ENCODE measurements at places on chromosomes 5 and 9.

GRCh38 chr9:83472764-83473163, 65.4 kb downstream of the FRMD3 start:
- no peak for DNase-seq

DNA sequence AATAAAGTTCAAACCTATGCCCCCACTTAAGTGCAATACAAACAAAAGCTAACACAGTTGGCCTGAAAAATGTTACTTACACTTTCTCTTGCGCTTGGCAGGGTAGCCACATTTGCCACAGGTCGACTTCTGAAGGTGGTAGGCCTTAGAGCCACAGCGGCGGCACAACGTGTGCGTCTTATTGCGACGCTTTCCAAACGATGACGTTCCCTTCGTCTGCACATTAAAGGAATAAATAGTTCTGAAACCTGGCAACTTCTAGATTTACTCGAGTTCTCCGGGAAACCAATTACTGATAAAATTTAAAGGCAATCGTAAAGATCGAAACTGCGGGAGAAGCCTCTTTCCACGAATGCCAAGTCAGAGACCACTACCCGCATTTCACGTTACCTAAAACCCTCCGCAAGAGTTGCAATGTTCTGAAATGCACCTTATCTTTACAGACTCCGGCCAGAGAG, 602 bp downstream of the RPL37 start:
- no peak for DNase-seq

DNA sequence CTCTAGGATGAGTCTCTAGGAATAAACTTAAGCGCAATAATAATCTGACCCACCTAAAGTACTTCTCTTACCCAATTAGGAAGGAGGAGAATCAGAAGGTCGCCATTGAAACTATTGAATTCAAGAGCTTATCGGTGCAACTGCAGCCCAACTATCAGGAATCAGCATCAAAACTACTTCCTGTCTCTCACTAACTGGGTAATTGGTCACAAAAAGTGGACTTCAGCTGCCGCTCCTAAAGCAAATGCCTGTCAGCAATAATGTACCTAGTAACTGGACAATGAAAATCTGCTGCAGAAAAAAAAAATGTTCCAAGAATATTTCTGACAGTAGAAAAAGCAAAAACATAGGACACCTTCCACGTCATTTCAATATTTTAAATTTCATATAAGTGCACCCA, 3.3 kb downstream of the OR1L8 start:
- DNase-seq = no peak

DNA sequence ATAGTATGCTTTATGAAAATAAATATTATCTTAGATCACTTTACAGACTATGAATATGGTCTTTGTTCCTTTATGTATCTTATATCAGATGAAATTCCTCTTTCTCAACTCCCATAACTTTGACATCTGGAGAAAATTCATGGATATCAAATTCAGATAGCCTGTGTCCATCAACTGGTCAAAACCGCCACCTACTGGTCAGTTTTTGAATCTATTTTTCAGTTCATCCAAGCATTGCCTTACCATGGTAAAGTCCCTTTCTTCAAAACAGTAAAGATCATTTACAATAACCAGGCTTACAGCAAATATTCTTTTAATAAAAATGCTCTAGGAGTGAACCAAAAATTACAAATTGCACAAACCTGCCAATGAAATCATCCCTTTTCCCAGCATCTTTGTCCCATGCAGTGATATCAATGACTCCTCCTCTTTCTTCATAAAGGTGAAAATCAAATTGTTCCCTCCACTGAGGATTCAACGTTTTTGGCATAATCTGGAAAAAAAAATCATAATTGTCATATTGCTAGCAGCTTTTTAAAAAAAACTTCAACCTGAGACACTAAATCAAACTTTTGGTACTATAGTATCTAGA, 290.5 kb downstream of the SLF1 start:
- peak; percentile 17 for DNase-seq

DNA sequence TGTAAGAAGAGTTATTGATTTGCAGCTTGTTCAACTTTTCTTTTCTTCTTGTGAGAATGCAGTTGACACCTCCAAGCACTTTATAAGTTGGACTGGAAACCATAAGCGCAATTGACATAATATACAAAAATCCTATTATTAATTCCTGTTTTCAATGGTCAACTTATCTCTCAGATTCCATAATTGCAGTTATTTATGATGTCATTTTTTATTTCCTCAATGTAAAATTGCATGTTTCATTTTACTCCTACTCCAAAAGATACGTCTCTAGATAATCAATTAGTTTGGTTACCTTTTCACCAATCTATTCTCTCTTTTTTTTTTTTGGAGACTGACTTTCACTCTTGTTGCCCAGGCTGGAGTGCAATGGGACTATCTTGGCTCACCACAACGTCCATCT, 1416.1 kb upstream of the CDH6 start:
- no peak for DNase-seq

- no peak for DNase-seq
Observed at GRCh38 chr5:62643556-62644451, 65.2 kb downstream of the LRRC70 start.

All from COLO829 (cell line).